Activated T-cell treated with anti-CD3 and anti-CD28 coated beads, Interleukin-2, amount 50 U/mL, for 72 hours (primary cell): ENCODE measurements at places on chromosomes 16 and 17. TPM values are rescaled to one million over a fixed set of nuclear protein-coding genes. Genes with fewer than 3 reads are reported as not detected.

NPEPPS gene
- total RNA-seq: 163 TPM

CHP2 gene
- total RNA-seq: not detected

RASD1 gene
- 3.0 TPM for total RNA-seq

MYH3 gene
- total RNA-seq: 4.6 TPM

ADAD2 gene
- not detected for total RNA-seq

RAPGEFL1 gene
- 3.0 TPM for total RNA-seq

SLC5A2 gene
- not detected for total RNA-seq

CYTH1 gene
- total RNA-seq: 204 TPM

EVI2A gene
- 31.9 TPM for total RNA-seq

CRAMP1 gene
- total RNA-seq: 28.3 TPM

PIGQ gene
- total RNA-seq: 22.4 TPM

TLCD3A gene
- total RNA-seq: 11.7 TPM

DNAI2 gene
- 1.4 TPM for total RNA-seq

RASL10B gene
- 0.32 TPM for total RNA-seq

CORO6 gene
- total RNA-seq: 13.9 TPM

GCGR gene
- 0.17 TPM for total RNA-seq

NGFR gene
- 0.28 TPM for total RNA-seq

KCTD19 gene
- total RNA-seq: 8.5 TPM

CCL23 gene
- not detected for total RNA-seq

NPIPB9 gene
- total RNA-seq: 4.1 TPM

CCL14 gene
- not detected for total RNA-seq

NPIPB2 gene
- total RNA-seq: 17.3 TPM

CEP112 gene
- total RNA-seq: 8.6 TPM

TMEM100 gene
- not detected for total RNA-seq
